ENCODE measurements at places on chromosomes 3 and 15.

DNA sequence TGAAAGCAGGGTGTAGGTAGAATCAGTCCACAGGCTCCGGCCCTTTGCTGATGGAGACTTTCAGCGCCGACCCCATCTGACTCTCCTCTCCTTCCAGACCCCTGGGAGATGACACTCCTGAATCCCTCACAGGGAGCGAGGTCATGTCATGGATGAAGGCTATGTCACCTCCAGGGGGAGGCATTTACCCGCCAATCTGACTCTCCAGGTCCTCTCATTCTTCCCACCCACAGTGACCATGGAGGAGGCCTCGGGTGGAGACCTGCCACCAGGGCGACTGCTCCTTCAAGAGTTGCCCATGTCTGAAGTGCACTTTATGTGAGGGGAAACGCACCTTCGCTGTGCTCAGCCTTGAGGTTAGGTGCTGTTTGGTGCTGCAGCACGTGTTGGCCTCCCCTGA lies 112.7 kb downstream of the KLF13 start:
- no peak for DNase-seq

GRCh38 chr15:38868326-38869114 lies 303.9 kb upstream of the RASGRP1 start:
- no peak for DNase-seq

GRCh38 chr3:3881050-3881449 lies 81.8 kb downstream of the LRRN1 start:
- no peak for DNase-seq

GRCh38 chr3:161559177-161559998 lies 62.8 kb downstream of the OTOL1 start:
- DNase-seq, result no peak

DNA sequence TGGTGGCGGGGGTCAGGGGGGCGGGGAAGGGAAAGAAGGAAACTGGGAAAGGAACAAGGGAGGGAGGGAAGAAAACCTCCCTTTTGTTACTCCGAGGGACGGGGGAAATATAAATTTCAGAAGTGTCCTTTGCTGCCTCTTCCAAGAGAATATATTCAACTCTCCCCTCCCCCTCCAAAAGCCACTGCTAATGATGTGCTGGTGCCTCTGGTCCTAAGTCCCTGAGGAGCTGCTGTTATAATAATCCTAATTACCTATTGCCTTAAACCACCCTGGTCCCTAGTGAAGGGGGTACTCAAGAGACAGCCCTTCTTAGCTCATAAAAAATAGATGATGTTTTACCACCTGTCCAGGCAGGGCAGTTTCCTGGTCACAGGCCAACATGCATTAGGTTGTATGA lies 118.3 kb upstream of the TRIM42 start:
- no peak for DNase-seq

DNA sequence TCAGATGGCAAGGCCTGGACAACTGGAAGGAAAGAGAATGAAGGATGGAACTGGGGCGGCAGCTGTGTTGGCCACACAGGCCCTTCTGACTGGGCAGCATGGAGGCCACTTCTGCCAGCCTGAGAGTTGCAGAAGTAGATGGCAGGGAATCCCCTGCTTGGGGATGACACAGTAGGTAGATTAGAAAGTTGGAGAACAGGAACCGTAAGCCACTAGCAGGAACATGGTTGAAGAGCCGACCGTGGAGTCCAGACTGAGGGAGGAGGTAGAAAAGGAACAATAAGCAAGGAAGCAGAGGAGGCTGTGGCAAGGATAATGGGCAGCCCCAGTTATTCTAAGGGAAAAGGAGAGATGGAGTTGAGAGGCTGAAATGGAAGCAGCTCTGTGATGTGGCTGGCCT lies 26.4 kb upstream of the ZNF774 start:
- DNase-seq, result no peak

GRCh38 chr3:136353461-136353860 lies 103.3 kb downstream of the PCCB start:
- no peak for DNase-seq

DNA sequence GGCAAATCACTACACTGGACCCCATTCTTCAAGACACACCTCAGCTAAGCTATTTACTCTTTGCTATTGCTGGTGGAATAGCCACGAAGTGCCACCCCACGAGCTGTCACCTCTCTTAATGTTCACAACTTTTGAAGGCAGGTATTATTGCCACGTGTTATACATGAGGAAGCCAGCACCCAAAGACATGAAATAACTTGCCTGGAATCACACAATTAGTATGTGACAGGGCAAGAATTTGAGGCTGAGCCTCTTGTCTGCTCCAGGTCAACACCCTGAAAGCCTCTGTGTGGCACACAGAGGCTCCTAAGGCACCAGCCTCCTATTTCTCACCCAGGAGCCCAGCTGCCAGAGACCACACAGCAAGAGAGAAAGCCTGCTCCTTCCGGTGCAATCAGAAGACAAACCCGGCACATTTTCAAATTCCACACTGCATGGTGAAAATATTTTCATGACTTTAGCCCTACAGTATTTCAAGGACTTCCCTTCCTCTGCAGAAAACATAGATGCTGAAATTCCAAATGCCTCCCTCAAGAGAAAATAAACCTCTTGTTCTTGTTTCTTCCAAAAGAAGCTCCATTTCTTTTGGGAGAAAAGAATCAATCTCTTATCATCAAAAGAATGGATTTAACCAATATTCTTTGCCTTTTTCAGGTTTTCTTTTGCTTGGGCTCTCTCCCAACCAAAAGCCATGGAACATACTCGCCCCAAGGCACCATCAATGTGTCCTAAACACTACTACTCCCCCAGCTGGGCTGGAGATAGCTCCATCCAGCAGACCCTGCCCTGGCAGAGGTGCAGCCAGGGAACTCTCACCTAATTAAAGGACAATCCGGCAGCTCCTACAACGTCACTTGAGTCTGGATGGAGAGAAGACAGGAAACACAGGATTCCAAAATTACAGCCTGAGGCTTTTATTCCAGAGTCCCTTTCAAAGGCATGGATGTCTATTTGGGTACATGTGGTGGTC lies 84.7 kb upstream of the THBS1 start:
- no peak for DNase-seq

GRCh38 chr3:84444726-84445521 lies 513.9 kb upstream of the CADM2 start:
- DNase-seq, result no peak

DNA sequence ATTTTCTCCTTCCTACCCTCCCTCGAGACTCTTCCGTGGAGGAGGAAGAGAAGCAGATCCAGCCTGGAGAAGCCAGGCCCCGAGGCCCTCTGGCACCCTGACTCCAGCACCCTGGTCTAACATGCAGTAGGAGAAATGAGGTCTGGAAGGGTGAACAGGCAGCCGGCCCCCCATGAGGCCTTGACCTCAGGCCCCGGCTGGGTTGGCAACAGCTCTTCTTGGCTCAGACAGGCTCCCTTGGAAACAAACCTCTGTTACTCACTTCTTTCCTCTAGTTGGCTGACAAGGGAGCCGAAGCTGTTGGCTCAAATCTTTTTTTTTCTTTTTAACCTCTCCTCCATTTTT lies 73.4 kb downstream of the CPN2 start:
- DNase-seq, result no peak

DNA sequence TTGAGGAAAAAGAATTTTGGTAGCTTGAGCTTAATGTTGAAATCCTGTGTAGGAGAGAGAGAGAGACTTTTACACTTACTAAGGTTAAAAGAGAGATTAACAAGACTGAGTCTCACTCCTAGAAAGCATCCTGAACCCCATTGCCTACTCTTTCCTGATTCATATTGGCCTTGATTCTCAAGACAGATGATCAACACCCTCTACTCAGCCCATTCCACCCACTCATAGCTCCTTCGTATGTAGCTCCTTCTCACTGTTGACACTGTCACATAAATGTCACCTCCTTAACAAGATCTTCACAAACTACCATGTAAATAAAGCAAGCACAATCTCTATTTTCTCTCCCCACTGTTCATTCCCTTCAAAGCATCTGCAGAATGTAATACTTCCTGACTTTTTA lies 574.6 kb upstream of the LMCD1 start:
- no peak for DNase-seq

GRCh38 chr3:145089337-145089736 lies 1071.6 kb downstream of the PLOD2 start:
- no peak for DNase-seq

DNA sequence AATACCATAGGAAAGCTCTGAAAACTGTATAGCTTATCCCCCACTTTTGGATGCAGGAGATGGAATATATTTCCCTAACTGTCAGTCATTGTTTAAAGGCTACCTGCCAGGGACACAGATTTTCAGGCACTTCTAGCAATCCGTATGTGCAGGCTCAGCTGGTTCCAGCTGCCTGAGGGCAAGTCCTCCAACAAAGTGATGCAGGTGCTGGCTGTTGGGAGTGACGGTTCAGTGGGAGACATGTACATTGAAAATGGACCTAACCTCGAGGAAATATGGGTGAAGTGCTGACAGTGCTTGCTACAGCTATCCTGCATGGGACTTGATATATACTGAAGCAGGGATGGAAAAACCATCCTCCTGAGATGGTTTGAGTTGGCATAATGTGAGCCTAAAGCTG lies 153.1 kb upstream of the GAP43 start:
- DNase-seq, result no peak

GRCh38 chr3:59424268-59425010 lies 374.6 kb upstream of the CFAP20DC start:
- DNase-seq, result no peak

- no peak for DNase-seq
These were observed 694.6 kb downstream of the TUSC7 start for GRCh38 chr3:117404141-117404540.

GRCh38 chr3:59563966-59564365 lies 514.1 kb upstream of the CFAP20DC start:
- no peak for DNase-seq

- no peak for DNase-seq
These were observed 108.1 kb upstream of the MELTF start for GRCh38 chr3:197137751-197138150.

GRCh38 chr15:85716261-85716660 lies 78.5 kb downstream of the KLHL25 start:
- no peak for DNase-seq

GRCh38 chr3:114178770-114179368 lies at the start of gene DRD3:
Gene DRD3, minus strand, starts transcription at chr3:114179052. Its CDS starts 7,060 bp downstream, at chr3:114171992.
- DNase-seq, result no peak

- DNase-seq, result no peak
These were observed 11.1 kb upstream of the HHATL start for GRCh38 chr3:42713747-42714146.

GRCh38 chr3:46334741-46335478 lies 19.0 kb upstream of the CCR2 start:
- no peak for DNase-seq

GRCh38 chr3:62611541-62612240 lies 238.3 kb upstream of the FEZF2 start:
- DNase-seq, result no peak

DNA sequence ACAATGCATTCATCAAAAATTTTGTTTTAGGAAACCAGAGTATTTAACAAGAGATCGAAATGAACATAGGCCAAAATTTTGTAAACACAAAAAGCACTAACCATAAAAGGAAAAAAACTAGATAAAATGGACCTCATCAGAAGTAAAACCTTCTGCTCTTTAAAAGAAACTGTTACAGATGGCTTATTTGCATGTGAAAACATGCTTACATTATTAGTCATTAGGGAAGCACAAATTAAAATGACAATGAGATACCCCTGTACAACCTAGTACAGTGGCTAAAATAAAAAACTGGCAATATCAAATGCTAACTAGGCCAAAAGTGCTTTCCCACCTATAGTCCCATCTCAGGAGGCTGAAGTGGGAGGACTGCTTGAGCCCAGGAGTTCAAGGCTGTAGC lies 19.3 kb downstream of the UBR1 start:
- no peak for DNase-seq

- no peak for DNase-seq
These were observed 60.3 kb downstream of the CMSS1 start for GRCh38 chr3:99878005-99878404.

DNA sequence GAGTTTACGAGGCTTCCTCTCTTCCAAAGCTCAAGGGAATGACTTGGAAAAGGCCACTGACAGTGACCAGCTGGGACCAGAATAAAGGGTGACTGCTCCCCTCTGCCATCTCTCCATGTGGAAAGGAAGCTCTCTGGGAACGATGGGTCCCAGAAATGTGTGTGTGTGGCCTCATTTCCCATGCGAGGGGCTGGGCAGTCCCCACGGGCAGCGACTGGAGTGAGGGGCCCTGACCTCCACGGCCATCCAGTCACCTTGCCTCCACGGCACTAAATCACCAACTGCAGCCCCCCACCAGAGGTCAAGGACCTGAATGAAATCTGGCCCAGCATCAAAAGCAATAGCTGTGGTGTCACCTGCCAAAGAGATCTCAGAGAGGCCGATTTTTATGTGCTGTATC lies 29.6 kb downstream of the RGMA start:
- no peak for DNase-seq

- no peak for DNase-seq
These were observed 964.7 kb downstream of the TUSC7 start for GRCh38 chr3:117674321-117674720.

DNA sequence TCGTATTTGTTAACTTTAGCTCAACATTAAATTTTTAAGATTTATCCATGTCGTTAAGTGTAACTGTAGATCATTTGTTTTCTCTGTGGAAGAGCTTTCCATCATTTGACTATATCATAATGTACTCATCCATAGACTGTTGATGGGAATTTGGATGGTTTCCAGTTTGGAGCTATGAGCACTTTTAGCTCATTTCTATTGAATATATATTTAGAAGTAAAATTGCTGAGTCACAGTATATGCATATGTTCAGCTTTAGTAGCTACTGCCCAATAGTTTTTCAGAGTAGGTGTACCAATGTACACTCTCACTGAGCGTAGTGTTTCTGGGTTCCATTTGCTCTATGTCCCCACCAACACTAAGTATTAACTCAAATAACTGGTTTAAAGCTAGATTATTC lies 263.0 kb downstream of the ULK4 start:
- DNase-seq, result no peak

GRCh38 chr3:142086581-142087090 lies 62.7 kb downstream of the TFDP2 start:
- no peak for DNase-seq

DNA sequence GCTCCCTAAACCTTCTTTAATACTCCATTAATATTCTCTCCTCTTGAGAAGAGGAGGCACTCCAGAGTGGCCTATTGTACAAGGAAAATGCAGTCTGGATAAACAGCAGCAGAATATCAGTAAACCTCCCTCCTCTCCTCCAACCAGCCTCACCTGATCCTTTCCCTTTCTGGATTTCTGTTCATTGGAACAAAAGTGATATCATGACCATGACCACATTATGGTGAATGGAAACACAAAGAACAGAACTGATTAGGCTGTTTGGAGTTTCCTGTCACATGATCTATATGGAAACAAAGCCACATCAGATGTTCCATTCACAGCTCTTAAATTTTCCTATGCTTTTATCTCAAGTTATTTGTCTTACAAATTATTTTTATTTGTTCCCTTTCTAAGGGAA lies 14.6 kb downstream of the C2CD4B start:
- DNase-seq, result no peak

DNA sequence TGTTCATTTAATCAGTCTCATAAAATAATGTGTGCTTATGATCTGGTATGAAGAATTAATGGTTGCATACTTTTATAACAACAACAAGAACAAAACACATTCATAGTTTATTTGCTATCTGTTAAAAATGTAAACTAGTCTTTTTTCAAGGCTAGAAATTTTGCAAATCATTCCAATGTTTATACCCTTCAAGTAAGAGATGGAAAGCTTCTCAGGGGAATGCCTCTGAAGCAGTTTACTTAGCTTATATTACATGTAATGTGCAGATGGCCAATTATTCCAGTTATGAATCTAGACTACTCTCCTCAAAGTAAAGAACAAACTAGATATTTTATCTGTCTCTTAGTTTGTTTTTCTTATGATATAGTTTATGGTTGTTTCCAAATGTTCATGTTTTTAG lies 575.4 kb downstream of the NAALADL2 start:
- DNase-seq, result no peak
